ENCODE measurements at places on chromosomes 4 and X.

DNA sequence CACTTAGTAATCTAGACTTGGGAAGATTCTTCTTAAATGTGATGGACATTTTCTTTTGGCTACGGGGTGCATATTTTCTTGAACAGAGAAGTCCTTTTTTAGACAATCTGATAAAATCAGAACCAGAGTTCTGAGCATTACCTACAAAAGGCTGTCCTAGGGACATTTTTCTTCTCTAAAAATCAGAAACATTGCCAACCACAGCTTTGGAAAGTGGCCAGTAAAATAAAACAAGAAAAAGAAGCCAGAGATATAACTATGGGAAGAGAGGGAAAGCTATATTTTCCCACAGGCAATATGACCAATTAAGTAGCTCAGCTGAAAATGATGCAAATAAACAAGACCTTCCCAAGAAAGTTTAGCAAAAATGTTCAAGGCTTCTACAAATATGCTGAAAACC is 55.9 kb downstream of the MXRA5 start:
- no peak for DNase-seq

DNA sequence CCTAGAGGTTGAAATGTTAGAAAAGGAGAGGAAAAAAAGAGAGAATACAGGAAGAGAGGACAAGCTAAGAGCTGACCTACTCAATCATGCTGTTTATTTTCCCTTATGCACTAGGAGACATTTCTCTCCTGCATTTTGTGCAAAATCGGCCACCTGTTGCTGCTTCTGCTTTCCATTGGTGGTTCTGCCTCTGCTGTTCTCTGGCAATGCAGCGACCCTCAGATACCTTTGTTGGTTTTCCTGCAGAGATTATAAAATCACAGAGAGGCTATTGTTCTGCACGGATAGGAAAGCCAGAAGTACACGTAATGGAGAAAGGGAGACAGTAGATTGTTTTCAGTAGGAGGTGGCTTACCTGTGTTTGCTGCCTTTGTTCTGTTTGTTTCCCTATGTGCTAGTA is 108.9 kb downstream of the UNC5C start:
- DNase-seq = no peak

- no peak for DNase-seq
These were observed 109.7 kb downstream of the SORCS2 start for GRCh38 chr4:7301846-7302630.

DNA sequence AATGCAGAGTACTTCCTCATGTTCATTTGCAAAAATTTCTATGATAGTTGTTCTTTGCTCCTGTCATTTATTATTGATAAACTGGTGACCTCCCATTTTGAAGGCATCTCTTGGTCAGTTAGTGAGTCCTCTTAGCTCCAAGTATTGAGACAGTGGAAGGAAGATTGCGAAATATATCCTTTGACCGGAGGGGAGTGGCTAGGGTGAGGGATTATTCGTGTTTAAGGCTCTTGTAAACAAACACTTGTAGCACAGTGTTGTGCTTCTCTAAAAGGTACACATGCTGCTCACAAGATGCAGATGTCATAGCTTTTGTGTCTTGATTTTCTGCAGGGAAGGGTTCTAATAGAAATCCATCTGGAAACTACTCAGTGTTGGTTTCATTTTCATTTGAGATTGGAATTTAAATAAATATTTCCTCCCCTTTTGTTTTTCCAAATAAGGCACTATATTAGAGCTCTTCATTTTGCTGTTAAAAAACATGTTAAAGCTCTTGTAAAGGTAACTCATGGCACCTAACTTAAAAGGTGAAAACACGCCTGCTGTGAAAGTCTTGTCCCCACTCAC is 21.8 kb downstream of the TXLNG start:
- no peak for DNase-seq

GRCh38 chrX:19647159-19647558 is 131.9 kb upstream of the MAP3K15 start:
- DNase-seq = no peak

DNA sequence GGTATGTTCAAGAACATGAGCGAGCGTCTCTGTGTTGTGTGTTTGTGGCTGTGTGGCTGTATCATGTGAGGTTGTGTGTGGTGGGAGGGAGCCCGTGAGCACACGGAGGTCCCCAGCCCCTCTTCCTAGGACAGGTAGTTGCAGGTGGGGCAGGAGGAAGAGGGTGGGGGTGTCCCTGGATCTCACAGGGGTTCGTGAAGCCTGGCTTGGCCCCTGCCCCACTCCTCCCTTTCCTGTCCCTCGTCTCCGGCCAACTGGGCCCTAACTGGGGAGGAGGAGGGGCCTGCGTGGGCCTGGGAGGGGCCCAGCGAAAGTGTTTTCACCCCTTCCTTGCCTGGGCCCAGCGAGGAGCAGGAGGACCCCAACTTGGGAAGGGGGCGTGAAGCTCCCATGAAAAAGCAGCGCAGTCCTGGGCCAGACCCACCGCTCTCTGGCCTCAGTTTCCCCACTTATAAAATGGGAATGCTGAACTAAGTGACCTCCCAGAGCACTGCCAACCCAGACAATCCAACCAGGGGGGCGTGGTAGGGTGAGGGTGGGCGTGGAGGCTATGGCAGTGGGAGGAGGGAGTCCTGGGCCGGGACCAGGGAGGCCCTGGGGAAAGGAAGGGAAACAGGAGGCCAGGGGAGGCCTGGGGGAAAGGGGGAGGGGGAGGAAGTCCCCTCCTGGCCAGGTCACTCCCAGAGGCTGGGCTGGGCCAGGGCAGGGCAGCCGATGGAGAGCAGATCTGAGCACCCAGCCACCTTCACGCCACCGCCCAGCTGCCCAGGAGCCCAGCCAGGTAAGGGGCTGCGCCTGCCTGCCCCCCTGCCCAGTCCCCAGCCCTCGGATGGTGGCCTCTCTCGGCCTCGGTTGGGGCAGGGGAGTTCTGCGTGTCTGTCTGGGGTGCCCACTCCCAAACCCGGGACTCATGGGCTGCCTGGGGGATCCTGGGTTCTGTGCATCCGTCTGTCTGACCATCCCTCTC is at the start of gene AVPR2:
Gene AVPR2 (plus strand): TSS at position 683 of the 967 bp plus-strand sequence. CDS start 473 bp downstream, outside the sequence.
- no peak for DNase-seq

DNA sequence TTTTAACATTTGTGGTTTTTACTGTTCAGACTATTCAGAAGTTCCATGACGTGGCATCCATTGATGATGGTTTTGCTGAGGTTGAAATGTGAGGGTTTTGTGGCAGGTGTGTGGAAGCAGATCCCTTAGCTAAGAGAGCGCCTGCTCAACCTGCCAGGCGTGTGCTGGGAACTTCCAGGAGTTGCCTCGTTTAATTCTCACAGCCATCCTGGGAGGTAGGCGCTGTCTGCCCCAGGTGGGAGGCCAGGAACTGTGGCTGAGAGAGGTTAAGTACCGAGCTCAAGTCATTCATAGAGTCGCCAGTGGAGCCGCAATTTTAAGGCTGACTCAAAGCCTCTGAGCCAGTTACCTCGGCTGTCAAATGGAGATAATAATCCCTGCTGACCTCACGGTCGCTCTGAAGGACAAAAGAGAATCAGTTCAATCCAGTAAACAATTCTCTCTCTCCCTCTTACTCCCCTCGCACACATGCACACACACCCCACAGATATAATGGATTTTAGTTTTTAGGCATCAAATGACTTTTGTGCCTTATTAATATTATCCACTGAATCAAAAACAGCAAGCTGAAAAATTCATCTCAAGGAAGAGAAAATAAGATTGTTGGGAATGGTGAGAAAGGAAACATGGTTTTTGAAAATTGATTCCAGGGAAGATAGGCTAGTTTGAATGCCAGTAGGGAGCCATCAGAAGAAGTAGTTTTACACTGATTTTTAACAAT is 171.3 kb downstream of the PTTG2 start:
- no peak for DNase-seq

DNA sequence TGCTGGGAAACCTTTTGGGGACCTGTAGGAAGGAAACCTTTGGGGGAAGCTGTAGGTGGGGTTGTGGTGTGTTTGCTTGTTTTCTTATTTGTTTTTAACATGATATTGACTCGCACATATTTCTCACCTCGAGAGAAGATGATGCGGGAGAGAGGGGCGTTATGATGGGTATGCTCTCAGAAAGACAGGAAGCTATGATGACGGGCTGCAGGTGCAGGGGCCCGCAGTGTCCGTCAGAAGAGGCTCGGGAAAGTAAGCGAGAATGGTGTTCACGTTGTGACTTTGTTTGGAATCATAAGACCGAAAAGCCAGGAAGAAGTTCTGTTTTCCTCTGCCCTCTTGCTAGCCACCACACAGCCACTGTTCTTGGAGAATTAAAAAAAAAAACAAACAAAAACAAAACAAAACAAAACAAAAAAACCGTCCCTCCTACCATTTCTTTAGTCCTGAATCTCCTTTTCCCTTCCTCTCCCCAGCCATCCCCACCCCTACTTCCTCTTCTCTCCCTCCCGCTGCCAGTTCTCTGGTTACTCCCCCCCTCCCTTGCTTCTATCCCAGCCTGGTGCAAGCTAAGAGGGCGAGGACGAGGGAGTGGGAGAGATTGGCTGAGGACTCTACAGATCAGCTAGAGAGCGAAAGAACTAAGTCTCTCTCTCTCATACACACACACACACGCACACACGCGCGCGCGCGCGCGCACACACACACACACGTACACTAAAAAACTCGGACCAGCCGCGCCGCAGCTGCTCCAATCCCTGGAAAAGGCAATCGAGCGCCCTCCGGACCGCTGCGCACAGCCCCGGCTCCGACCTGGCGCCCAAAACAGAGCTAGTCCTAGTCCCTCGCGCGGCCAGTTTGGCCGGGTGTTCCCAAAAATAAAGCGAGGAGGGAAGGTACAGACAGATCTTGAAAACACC is at the start of gene BMP3:
Gene BMP3 (plus strand): TSS at position 648 of the 920 bp plus-strand sequence. CDS start 577 bp downstream, outside the sequence.
- DNase-seq = peak; percentile 10

GRCh38 chr4:184699941-184700340 is 34.0 kb downstream of the CENPU start:
- DNase-seq = no peak

GRCh38 chrX:1097328-1097727 is 115.1 kb downstream of the CRLF2 start:
- no peak for DNase-seq

DNA sequence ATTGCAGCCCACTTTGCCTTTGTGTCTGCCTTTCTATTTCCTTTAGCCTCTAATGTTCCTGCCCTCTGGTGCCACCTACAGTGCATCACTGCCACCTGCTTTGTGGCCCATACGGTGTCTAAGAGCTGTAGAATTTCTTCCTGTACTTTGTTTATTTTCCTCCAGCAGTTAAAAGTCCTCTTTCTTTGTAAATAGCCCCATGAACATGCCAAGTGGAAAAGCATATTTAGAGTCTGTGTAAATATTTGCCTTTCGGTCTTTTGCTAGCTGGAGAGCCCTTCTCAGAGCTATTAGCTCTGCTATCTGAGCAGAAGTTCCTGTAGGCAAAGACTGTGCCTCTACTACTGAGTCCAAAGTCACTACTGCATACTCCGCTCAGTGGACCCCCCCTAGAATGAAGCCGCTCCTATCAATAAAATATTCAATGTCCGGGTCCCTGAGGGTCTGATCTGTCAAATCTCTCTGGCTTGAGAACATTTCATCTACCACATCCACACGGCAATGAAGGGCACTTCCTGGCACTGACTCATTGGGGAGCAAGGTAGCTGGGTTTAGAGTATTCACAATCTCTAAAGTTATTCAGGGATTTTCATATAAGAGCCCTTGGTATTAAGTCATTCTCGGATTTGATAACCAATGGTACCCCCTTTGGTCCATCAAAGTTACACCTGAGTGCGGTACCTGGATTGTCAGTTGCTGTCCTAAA is 36.3 kb downstream of the SULT1E1 start:
- DNase-seq = no peak

- DNase-seq = no peak
These were observed 71.9 kb downstream of the LIMCH1 start for GRCh38 chr4:41609851-41610250.

GRCh38 chrX:103918050-103918449 is 44.4 kb upstream of the TMSB15B start:
- DNase-seq = peak; percentile 14
